ENCODE measurements at places on chromosomes 1 and 21. TPM values are rescaled to one million over a fixed set of nuclear protein-coding genes. Genes with fewer than 3 reads are reported as not detected.

DNA sequence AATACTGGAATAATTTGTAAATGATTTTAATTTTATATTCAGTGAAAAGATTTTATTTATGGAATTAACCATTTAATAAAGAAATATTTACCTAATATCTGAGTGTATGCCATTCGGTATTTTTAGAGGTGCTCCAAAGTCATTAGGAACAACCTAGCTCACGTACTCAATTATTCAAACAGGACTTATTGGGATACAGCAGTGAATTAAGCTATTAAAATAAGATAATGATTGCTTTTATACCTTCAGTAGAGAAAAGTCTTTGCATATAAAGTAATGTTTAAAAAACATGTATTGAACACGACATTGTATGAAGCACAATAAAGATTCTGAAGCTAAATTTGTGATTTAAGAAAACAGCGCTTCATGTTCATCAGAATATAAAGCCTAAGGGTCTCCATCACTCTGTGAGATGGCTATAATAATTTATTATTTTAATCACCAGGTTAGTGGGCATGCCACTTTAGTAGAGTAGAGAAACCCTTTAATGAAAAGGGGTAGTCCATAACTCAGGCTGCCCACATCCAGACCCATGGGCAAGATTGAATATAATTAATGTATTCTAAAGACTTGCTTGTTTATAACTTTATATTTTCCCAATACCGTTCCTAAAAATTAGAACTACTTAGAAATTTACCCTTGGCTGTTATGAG, 3.2 kb downstream of the CCN1 start:
- peak; percentile 0 for ATAC-seq

GRCh38 chr1:221439747-221440501, 302.0 kb downstream of the DUSP10 start:
- no peak for ATAC-seq

- no peak for ATAC-seq
Observed at GRCh38 chr1:115373305-115373704, 35.3 kb upstream of the NGF start.

DNA sequence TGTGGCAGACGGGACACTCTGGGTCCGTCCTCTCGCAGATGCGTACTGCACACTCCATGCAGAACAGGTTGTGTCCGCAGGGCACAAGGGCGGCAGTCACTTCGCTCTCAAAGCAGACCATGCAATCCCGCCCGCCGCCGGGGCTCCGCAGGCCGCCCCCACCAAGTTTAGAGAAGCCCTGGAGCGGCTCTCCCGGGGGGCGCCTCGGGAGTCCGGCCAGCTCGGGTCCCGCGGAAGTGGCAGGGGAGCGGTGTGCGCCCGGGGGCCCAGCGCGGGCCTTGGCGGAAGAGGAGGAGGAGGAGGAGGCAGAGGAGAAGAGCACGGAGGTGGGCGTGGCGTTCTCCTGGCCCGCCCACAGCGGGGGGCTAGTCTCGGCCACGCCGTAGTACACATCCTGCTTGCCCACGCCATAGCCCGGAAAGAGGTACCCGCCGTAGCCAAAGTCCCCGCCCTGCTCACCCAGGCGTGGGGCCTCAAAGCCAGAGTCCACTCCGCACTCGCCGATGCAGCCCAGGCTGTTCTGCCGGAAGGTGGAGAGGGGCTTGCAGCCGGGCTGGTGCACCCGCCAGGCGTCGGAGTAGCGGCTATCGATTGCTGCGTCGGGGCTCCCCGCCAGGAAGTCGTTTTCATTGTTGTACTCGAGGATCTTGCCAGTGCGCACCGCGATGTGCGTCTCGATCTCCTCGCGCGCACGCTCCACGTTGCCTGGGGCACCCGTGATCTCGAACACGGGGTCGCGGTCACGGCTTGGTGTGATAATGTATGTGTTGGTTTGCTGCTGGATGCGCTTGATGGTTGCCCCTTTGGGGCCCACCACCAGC, 5.4 kb downstream of the MEX3A start:
- ATAC-seq: peak; percentile 80

DNA sequence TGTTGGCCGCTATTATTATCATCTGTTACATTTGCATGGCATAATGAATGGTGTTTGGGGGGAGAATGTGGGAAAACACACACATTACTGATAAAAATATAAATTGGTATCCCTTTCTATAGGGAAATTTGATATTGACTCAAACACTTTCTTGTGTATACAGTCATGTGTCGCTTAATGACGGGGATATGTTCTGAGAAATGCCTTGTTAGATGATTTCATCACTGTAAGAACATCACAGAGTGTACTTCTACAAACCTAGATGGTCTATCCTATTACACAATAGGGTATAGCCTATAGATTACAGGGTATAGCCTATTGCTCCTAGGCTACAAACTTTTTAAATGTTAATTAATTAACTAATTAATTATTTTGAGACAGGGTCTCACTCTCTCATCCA, 67.2 kb upstream of the B3GALNT2 start:
- no peak for ATAC-seq

- ATAC-seq: no peak
Observed at GRCh38 chr1:93322349-93322748, 23.4 kb upstream of the DR1 start.

- no peak for ATAC-seq
Observed at GRCh38 chr1:68223687-68224086, 8.6 kb downstream of the WLS start.

GRCh38 chr1:96030312-96030711, 691.3 kb upstream of the PTBP2 start:
- no peak for ATAC-seq

DNA sequence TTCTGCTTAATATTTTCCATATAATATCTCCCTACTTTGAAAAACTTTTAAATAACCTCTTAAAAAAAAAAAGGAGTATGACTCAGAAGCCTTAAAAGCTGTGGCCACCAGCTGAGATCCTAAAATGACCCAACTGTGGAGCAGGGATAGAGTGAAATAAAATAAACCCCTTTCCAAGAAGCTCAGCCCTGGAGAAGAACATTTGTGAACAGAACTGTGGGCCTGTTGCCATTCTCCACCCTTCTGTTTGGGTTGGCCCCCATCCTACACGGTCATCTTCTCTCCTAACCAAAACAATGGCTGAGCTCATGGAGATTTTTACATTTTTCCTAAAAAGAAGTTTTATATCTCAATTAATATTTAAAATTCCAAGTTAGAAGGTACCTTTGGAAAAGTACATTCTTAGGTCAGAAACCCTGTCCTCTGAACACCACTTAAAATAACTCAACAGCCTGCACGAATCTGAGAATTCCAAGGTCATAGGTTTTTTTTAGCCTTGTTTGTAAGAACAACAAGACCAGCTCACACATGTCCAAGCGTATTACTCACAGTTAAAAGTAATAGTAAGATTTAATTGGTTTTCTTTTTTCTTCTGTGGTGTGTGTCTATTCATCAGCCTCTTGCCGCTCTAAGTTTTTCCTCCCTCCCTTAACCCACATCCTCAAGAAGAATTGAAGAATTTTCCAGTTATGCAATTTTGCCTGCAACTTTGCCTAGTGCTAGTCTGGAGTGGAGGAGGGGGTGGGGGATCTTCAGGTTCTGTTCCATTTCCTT, 107.7 kb upstream of the ERRFI1 start:
- peak; percentile 93 for ATAC-seq

- ATAC-seq: no peak
Observed at GRCh38 chr1:111323231-111323630, 32.6 kb downstream of the CHIA start.

GRCh38 chr1:111205714-111206050, 5.2 kb upstream of the DENND2D start:
- ATAC-seq: no peak

GRCh38 chr1:153293851-153294250, 18.9 kb downstream of the PGLYRP3 start:
- no peak for ATAC-seq

DNA sequence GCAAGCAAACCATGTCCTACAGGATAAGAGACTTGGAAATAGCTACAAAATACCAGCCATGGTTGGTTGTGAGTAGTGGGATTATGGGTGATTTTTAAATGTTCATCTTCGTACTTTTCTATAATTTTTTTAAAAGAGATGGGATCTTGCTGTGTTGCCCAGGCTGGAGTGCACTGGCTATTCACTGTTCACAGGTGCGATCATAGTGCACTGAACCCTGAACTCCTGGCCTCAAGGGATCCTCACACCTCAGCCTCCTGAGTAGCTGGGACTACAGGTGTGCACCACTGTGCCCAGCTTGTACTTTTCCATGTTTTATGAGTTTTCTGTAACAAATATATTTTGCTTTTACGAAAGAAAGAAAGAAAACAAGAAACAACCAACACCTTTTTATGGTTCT, 224.2 kb downstream of the FOXD2 start:
- ATAC-seq: no peak

- no peak for ATAC-seq
Observed at GRCh38 chr1:101816262-101816661, 180.5 kb downstream of the OLFM3 start.

DNA sequence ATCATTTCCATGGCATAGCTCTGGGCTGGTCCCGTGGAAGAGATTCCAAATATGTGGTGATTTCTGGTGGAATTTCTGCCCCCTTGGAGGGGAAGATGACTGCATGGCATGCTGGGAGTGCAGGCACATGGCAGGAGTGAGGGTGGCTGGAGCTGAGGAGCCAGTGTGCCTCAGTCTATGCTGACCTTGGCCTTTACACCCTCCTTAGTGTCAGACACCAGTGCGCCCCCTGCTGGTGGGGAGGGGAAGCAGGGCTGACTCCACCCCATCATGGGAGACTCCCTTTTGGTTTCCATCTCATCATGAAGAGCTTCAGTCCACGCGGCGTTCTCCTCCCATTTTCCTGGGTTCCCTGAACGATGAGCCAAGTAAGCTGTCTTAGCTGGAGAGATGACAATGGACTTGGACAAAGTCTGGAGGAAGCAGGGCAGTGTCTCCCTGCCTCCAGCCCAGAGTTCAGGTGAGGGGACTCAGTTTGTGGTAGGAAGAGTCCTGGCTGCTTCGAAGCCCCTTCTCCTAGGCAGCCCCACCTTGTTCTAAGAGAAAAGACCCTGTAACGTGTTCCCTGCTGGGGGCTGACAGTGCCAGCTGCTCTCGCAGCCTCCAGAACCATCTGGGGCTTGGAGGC, 10.3 kb downstream of the ALX3 start:
- ATAC-seq: no peak

The C4BPA gene
- total RNA-seq: not detected

The SLC6A9 gene
- 14.2 TPM for total RNA-seq

The LCE6A gene
- total RNA-seq: not detected

The MTMR11 gene
- 15.1 TPM for total RNA-seq

The SFT2D2 gene
- total RNA-seq: 36.7 TPM

The OR2T29 gene
- not detected for total RNA-seq
